ENCODE measurements at places on chromosomes 16 and 17. TPM values are rescaled to one million over a fixed set of nuclear protein-coding genes. Genes with fewer than 3 reads are reported as not detected.

Gene CCL16
- total RNA-seq = not detected

Gene DBF4B
- total RNA-seq = 11.7 TPM

Gene SGF29
- 26.1 TPM for total RNA-seq

Gene TNFRSF12A
- 716 TPM for total RNA-seq

Gene NGFR
- 16.0 TPM for total RNA-seq

Gene MT4
- not detected for total RNA-seq

Gene CALB2
- 27.5 TPM for total RNA-seq

Gene PSMD7
- total RNA-seq = 105 TPM

Gene ZG16B
- total RNA-seq = 0.45 TPM

Gene STX1B
- 0.98 TPM for total RNA-seq
